NCI-H526 treated with DMSO at 0.1 percent for 48 hours (cell line): ENCODE measurements at places on chromosomes 5 and 9.
A peak's percentile ranks its signal among the peaks of the same experiment; 100 is the strongest.

DNA sequence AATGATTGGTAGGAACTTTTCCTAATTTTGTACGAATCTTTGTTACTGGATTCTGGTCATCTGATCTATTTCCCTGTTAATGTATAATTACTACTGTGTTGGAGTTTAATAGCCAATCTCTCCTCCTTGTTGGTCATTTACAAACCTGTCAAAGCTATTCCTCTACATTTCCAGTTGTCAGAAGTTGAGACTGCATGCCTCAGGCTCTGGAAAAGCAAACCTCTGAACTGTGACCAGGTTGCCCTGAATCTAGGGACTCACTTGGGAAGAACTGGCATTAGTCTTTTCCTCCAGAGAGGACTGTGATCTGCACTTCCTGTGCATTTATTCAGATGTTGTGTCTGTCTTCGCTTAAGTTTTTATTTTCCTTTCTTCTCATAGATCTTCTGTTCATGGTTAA lies 16.1 kb downstream of the PDLIM4 start:
- DNase-seq, result no peak

DNA sequence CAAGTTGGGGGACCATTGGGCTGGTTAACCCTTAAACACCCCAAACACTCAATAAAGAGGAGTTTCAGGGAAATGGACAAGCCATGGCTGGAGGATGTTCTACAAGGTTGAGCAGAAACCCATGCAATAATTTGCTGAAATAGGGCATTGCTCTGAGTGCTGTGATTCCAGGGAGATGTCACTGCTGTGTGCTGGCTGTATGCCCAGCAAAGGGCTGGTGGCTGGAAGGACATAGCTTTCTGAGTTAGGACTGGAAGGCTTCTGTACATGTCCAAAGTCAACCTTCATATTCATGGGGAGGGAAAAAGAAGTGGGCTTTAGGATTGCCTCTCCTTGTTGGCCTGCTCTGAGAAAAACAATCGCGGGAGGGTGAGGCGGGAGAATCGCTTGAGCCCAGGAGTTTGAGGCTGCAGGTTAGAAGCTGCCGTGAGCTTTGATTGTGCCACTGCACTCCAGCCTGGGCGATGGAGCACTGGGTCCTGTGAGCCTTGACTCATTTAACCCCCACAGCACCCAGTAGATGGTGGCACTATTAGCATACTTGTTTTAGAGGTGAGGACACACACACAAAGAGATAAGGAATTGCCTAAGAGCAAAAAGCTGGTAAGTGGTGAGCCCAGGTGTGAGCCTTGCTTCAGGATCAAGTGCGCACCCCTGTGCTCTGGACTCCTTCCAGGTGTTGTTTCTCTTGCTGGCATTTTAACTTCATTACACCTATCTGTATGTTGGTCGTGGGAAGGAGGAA lies 20.4 kb downstream of the IL12B start:
- no peak for DNase-seq

- DNase-seq, result no peak
Measured at GRCh38 chr9:132802121-132802795, 75.8 kb downstream of the AK8 start.

DNA sequence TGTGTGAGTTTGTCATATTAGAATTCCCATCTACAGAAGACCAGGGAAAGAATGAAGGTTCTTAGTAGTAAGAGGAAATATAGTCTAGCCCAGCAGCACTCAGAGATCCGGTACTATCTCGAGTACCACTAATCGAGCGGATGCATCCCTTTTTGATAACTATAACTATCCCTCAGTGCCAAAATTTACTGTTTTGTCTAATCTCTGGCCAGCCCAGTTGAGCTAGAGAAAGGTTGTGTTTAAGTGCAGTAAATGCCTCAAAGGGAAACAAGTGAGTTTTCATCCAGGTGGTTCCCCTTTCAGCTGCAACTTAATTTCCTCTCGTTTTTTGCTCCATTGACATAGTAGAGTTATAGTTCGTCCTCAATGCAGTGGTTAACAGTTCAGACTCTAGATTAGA lies 146.7 kb downstream of the GPBP1 start:
- no peak for DNase-seq

GRCh38 chr5:74957906-74958305 lies 91.7 kb upstream of the FAM169A start:
- DNase-seq, result no peak

DNA sequence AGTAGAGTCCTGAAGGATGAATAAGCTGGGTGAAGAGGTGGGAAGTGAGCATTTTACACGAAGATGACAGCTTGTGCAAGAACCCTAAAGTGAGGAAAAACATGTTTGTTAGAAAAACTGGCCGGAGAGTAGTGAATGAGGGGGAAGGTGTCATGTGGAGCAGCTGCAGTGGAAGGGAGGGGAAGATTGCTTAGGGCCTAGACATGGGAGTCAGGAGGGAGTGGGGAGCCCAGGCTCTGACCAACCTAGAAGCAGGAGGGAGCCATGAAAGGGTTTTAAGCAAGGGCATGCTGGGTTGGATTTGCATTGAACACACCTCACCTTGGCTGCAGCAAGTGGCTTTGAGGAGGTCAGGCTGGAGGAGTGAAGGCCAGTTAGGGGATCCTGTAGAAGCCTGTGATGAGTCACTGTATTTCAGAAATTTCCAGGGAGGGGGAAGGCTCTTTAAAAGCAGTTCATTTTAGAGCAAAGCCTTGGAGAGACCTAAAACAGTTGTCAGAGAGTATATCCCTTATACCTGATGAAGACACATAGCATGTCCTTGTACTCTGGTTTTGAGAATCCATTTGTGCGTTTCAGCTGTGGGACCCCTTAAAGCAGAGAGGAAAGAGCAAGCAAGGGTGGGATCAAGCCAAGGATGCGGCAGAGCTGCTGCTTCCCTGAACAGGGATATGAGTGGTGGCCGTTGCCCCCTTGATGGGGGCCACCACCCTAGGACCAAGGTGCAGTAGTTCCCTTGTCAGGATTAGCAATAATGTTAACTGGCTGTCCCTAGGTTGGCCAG lies 45.4 kb downstream of the ANGPTL2 start:
- DNase-seq, result no peak

GRCh38 chr9:97714435-97714834 lies 17.3 kb upstream of the XPA start:
- no peak for DNase-seq

DNA sequence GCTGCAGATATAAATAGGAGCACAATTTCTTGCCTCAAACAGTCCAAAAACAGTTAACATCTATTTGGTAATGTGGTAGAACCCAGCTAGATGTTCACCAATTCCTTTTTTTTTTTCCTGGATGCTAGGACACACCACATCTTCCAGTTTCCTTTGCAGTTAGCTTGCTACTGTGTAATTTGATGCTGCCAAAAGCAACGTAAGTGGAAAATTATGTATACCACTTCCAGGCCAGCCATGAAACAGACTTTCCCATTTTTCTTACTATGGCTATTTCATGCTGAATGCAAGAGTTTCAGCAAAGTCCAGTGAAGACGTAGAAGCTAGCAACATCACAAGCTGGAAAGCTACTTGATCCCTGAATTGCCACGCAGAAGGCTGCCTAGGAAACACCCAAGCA lies 667.2 kb downstream of the TLE1 start:
- DNase-seq, result no peak

- no peak for DNase-seq
Measured at GRCh38 chr5:142222866-142223558, 101.8 kb downstream of the SPRY4 start.

GRCh38 chr5:77463905-77464304 lies 28.2 kb downstream of the WDR41 start:
- DNase-seq, result no peak

GRCh38 chr5:175257847-175258194 lies 186.2 kb downstream of the DRD1 start:
- DNase-seq, result no peak

DNA sequence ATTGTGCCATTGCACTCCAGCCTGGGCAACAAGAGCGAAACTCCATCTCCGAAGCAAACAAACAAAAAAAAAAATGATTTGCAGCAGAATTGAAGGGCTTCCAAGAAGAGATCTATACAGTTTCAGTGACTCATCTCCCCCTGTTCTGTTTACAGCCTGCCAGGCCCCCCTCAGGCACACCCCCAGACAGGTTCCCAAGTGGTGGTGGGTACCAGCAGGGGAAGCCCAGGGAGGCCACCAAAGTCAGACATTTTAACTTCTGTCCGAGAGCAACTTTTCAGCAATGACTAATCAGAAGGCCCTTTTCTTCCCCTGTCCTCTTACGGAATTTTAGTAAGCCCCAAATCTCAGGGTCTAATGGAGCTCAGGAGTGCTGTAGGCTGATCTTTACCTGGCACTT lies 98.7 kb downstream of the PAX5 start:
- no peak for DNase-seq

GRCh38 chr9:116308076-116308475 lies 154.5 kb downstream of the PAPPA start:
- DNase-seq, result no peak

- DNase-seq, result no peak
Measured at GRCh38 chr5:139049780-139050179, 148.4 kb downstream of the SIL1 start.

- no peak for DNase-seq
Measured at GRCh38 chr5:77230727-77231470, 20.4 kb downstream of the PDE8B start.

- peak; percentile 9 for DNase-seq
Measured at GRCh38 chr9:37336150-37336549, 86.3 kb upstream of the GRHPR start.

GRCh38 chr5:133121080-133121479 lies 69.3 kb downstream of the HSPA4 start:
- DNase-seq, result no peak

GRCh38 chr5:176779537-176779936 lies 30.8 kb upstream of the UNC5A start:
- DNase-seq, result no peak

GRCh38 chr5:109805472-109805871 lies 115.7 kb downstream of the MAN2A1 start:
- no peak for DNase-seq

DNA sequence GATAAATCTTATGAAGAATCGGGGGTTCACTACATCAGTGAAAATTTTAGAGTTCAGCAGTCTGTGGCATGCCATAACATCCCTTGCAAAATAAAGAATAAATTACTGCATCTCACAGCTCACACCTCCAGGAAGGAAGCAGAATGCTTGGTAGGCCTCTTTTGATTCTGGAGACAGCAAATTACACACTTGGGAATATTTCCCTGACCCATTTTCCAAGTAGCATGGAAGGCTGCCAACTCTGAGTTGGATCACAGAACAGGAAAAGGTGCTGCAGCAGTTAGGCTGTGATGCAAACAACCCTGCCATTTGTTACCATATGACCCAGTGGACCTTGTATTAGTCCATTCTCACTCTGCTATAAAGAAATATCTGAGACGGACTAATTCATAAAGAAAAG lies 293.5 kb downstream of the ASTN2 start:
- no peak for DNase-seq

- DNase-seq, result no peak
Measured at GRCh38 chr5:175849153-175849552, 22.2 kb upstream of the CPLX2 start.

DNA sequence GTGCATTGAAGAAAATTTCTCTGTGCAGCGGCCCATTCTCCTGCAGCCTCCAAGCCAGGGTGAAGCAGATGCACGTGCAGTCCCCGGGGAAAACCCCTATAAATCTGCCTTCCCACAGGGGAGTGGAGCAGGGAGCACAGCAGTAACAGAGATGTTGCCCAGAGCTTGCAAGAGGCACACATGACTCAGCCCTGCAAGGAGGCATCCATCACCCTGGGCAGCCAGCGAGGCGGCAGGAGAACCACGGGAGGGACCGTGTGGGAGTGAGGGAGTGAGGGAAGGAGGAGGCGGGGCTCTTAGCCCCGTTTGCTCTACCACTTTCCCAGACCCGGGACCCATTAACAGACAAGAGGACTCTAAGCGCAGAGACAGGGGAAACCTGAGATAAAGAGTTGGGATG lies 96.2 kb upstream of the ARAP3 start:
- DNase-seq, result no peak

- DNase-seq, result no peak
Measured at GRCh38 chr5:131563434-131564228, 71.4 kb downstream of the RAPGEF6 start.

GRCh38 chr5:147336876-147337275 lies 102.0 kb downstream of the STK32A start:
- DNase-seq, result no peak
